ENCODE measurements at places on chromosomes 4 and X.

- DNase-seq: no peak
Measured at GRCh38 chr4:32841217-32841616, 2121.0 kb downstream of the PCDH7 start.

DNA sequence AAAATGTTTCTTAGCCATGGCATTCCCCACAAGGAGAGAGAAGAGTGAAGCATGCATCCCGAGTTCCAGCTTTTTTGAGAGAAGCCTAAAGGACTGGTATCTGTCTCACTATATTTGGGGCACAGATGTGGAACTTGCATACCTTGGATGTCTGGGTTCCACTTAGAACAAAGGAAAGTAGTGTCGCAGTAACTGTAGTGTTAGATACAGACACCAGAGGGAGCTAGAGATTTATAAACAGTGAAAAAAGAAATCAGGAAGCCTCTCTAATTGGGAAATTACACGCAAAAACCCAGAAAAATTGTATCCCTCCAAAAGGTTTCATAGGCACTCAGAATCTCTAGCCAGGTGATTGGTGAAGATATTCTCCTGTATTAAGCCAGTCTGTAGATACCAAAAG is 34.4 kb downstream of the AGTR2 start:
- no peak for DNase-seq

DNA sequence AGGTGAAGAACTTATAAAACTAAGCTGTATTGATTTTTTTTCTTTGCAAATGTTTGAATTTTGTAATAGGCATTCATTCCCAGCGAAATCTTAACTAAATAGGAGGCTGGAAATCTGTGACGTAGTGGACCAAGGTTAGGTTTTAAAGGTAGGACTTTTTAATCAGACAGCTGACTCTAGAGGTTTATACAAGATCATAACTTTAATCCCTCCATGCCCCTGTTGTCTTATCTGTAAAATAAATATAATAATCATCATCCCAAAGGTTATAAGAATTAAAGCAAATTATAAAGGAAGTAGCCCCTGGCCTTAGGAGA is 101.3 kb downstream of the SHROOM3 start:
- no peak for DNase-seq

DNA sequence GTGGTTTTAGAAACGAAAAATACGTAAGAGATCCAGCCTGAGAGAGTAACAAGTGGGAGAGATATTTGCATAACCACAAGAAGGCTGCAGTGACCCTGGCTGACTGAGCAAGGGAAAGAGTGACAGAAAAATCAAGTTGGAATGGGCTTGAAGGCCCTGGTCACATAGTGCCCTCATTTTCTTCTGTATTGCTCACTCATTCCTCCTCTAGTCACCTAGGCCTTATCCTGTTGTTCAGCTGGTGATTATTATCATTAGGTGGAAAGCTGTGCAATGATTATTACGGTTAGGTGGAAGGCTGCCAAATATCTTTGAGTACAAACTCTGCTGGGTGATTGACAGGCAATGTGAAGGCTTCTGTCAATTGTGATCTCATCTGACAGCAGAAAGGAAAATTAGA is 2384.1 kb downstream of the PCDH7 start:
- DNase-seq: no peak

- no peak for DNase-seq
Measured at GRCh38 chr4:2697995-2698414, 58.1 kb downstream of the TNIP2 start.

DNA sequence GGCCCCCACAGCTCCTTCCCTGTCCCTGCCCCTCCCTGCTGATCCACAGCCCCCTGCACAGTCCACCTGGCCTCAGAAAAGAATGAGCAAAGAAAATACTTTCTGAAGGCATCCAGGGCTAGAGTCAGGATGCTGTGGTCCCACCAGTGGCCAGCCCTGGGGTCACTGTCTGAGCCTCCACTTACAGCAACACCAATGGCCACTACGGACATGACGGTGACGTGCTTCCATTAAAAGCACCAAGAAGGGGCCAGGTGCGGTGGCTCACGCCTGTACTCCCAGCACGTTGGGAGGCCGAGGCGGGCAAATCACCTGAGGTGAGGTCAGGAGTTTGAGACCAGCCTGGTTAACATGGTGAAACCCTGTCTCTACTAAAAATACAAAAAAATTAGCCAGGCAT is 4.0 kb downstream of the JAKMIP1 start:
- no peak for DNase-seq

GRCh38 chr4:170526471-170526870 is 436.7 kb upstream of the AADAT start:
- no peak for DNase-seq

DNA sequence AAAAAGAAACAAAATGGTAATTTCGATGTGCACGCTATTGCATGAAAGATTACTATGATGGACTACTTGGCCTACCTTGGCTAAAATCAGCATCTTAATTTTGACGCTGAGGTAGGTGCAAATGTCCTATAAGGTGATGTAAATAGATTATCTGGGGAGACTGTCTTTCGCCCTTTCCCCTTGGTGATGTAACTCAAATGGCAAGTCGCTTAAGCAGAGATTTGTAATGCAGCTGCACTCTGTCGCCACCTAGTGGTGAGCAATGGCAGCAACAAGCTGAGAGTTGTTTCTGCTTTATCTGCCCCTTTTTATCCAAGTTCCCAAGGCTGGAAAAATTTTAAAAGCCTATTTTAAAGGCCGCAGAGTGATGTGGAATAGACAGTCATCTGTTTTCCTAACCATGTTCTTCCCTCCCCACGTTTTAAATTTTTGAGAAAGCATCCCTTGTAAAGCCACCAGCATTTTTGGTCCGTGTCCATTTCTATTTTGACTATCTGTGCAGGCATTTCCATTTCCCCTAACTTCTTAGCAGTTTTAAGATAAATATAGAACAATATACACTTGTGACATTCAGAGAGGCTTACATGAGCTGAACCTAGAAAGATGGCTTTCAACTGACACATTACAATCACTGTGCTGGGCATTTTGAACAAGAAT is 62.4 kb upstream of the PDLIM3 start:
- peak; percentile 15 for DNase-seq

DNA sequence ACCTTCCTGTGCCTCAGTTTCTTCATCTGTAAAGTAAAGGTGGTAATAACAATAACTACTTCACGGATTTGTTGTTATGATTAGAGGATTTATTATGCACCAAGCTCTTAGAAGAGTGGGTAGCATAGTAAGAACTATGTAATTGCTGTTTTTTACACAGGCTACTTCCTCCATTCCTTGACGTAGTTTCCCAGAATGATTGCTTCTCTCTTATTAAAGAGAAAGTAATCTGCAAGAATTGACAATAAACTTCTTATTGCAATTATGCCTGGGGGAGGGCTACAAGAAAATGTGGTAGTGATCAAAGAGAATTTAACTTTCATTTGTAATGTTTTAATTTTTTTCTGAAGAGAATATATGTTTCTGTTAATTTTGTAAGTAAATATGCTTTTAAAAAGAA is 238.7 kb downstream of the GASK1B start:
- no peak for DNase-seq

DNA sequence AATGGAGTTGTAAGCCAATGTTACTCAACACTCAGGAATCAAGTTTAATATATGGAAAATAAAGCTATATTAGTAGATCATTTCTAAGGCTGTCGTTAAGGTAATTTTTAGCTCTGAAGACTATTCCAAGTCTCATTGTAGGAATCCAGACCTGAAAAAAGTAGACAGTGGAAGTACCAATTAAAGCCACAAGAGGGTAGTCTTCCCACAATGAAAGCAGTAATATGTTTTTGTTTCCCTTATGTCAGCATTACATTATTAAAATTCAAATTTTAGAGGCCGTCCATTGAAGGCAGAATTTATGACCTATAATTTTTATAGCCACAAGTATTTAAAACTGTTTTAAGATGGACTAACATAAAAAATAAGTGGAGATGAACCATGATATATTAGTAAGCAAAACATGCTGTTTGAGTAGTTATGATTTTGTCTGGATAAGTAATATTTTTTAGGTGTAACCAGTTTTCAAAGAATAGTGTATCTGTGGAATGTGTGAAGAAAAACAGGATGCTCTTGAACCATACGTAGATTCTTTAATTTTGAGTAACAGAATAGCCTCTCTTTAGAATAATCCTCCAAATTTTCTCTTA is 372.6 kb upstream of the TECRL start:
- no peak for DNase-seq

DNA sequence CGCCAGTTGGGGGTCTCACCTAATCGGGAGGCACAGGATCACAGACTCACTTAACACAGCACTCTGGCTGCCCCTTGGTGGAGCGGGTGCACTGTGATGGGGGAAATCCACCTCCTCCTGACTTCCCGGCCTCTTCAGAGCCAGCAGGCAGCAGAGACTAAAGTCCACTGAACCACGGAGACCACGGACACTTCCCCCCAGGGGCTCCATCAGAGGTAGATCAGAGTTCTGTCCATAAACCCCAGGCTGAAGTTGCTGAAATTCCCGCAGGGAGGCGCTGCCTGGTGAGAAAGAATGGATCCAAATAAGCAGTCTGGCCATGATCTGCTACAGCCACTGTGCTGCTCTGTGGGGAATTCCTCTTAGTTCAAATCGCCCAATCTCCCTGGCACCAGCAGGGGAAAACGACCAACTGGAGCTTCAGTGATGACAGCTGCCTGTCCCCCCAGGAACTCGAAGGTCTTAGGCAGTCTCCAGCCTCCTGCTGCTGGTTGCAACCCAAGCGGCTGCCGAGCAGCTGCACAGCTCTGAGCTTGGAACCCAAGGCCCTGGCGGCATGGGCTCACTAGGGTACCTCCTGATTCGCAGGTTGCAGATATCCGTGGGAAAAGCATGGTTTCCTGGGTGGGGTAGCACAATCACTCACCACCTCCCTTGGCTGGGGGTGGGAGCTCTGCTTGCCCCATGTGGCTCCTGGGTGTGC is 106.9 kb upstream of the DCAF12L2 start:
- no peak for DNase-seq

- DNase-seq: no peak
Measured at GRCh38 chr4:7426525-7427171, 8.1 kb downstream of the PSAPL1 start.

- DNase-seq: no peak
Measured at GRCh38 chrX:16953606-16954211, 7.3 kb downstream of the REPS2 start.

GRCh38 chr4:29571322-29571721 is 1148.8 kb upstream of the PCDH7 start:
- no peak for DNase-seq

GRCh38 chr4:126753592-126753991 is 879.2 kb upstream of the INTU start:
- no peak for DNase-seq

GRCh38 chrX:106963111-106963510 is 36.9 kb downstream of the MORC4 start:
- DNase-seq: no peak

DNA sequence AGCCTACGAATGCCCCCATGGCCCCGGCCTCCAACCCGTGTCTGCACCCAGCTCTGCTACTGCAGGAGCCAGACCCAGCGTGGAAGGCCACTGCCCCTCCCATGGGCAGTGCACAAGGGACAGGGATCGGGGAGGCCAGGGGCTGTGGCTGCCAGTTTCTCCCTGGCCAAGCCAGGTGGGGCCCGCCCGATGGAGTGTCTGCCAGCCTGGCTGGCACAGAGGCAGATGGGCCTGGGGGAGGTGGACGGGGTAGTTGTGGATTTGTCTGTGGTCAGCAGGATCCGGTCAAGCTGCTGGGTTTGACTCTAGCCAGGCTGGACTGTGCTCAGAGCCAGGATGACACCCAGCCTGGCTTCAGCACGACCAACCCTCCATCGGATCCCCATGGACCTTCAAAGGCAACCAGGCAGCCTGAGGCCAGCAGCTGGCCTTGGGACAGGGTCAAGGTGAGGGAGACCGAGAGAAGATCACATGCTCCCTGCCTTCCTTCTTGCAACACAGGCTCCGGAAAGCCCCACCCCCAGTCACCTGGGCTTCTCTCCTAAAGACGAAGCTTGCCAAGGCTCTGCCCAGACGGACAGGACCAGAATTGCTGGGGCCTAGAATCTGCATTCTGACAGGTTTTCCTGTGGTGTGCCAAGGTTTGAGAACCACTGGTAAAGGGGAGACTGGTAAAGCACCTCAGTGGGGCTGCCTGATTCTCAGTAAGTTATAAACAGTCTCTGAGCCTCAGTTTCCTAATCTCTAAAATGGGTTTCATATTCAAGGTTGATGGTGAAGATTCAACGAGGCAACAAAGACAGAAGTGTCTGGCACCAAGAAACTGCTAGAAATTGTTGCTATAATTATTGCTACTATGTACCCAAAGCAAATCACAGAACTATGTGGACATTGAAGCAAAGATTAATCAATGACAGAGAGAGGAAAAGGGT is 78.6 kb downstream of the PPP2R2C start:
- DNase-seq: no peak

- no peak for DNase-seq
Measured at GRCh38 chrX:13164611-13165010, 120.2 kb upstream of the FAM9C start.

DNA sequence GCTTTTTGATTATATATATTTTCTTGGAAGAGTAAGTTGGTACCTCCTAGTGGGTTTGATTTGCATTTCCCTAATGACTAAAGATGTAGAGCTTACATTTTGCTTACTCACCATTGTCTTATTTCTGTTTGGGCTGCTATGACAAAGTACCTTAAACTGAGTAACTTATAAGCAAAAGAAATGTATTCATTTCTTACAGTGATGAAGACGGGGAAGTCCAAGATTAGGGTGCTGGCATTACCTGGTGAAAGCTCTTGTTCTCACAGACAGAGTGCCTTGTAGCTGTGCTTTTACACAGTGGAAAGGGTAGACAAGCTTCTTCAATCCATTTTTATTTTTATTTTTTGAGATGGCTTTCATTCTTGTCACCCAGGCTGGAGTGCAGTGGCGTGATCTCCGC is 229.2 kb upstream of the AGA start:
- no peak for DNase-seq

DNA sequence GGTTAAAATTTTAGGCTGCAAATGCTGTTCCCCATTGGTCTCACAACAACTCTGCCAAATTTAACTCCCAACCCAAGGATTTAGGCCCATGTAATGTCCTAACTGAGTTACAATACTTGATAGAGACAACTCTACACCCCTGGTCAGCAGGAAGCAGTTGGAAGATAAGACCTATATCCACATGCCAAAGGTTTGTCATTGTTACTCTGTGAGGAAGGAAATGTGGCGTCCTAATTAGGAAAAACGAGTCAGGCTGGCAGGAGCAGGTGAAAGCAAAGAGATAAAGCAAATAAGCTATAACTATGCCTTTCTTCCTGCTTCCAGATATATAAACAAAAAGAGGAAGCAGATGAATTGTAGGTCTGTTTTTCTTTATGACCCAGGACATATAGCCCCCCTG is 69.1 kb downstream of the SPIN4 start:
- no peak for DNase-seq

DNA sequence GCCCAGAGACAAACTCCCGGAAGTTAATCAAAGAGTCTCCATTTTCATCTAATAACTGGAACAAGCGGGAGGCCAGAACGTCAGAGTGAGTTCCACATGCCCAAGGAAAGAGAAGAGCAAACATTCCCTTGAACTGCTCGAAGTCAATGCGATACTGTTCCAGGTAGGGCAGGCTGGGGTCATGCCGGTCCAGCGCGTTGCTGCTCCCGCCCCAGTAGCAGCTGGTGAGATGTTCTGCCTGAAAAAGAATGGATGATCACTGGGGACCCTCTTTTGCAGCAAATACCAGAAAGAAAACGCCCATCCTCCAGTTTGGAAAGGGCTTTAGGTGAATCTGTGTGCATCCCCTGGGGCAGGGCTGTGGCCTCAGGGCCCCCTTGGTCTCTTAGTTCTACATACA is 65.2 kb upstream of the UCP1 start:
- no peak for DNase-seq
